Cardiac fibroblast (primary cell): ENCODE measurements at places on chromosomes 5 and 9.

DNA sequence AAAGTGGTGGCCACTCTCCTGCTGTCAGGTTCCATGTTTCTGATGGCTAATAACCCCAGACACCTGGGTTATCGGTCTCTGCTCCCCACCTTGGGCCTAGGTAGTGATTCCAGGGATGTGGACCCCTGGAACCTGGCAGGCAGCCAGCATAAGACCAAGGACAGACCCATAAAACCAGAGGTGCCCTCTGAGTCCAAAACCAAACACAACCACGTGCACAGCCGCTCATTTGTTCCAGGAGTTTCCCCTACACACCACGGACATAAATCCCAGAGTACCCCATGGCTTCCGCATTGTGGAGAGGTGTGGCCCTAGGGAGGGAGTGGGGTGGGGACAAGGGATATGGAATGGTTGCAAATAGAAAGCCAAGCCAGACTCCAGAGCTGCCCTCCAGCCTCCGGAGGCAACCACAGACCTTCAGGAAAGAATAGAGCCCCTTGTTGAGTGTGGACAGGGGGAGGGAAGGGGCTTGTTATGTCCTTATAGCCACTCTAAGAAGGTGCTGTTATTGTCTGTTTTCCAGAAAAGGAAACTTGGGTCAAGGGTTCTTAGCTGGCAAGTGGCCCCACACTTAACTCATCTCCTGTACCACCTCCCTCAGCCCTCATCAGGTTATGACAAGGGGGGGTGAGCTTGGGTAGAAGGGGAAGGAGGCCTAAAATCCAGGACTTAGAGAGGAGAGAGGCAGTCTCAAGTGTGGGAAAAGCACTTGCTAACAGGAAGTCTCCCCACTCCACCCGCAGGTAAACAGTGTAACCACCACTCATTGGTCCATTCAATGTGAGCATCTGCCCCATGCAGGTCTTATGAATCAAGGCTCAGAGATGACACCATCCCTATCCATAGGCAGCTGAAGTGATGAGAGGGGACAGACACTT is 23.6 kb upstream of the CYSTM1 start:
- DNase-seq, result no peak

- no peak for DNase-seq
Measured at GRCh38 chr9:134062461-134063087, 5.3 kb downstream of the BRD3 start.

- DNase-seq, result no peak
Measured at GRCh38 chr5:40041452-40041851, 616.7 kb upstream of the DAB2 start.

DNA sequence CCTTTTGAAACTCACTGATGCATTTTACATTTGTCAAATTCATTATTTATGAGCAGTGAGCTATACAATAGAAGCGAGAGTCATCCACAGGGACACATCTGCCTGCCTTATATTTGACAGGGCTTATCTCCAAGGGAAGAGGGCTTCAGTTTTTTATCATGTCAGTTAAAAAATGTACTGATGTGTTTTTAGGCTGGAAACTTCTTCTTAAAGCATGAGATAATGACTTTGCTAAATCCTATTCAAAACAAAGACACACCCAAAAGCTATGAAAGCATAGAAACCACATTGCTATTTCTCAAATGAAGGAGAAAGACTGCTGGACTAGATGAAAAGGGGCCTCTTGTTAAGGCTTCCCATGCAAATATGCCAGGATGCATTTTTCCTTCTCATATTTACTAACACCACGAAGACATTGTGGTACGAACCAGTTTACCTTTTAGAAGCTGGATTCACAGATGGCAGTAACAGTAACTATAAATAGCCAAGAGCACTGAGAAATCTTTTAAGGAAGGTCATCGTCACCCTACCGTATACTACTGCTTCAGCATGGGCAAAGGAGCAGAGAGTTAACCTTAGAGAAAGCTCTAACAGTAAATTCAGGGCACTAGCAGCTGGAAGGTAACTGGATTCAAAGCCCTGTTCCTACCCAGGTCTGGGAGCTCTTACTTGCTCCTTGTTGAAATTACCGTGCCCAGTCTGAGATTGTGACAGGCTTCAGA is 86.3 kb upstream of the IFNK start:
- DNase-seq, result no peak

DNA sequence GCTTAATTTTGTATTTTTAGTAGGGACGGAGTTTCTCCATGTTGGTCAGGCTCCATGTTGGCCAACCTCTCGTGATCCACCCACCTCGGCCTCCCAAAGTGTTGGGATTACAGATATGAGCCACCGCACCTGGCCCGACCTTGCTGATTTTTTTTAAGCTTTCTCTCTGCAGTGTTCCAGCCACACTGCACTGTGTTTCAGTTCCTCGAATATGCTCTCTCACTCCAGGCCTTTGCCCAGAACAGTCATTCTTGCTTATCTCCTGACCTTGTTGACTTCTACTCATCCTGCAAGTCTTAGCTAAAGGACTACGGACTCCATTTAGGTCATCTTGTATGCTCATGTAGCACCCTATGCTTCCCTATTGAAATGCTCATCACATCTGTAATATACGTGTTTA is 3.3 kb downstream of the SNAPC3 start:
- no peak for DNase-seq

DNA sequence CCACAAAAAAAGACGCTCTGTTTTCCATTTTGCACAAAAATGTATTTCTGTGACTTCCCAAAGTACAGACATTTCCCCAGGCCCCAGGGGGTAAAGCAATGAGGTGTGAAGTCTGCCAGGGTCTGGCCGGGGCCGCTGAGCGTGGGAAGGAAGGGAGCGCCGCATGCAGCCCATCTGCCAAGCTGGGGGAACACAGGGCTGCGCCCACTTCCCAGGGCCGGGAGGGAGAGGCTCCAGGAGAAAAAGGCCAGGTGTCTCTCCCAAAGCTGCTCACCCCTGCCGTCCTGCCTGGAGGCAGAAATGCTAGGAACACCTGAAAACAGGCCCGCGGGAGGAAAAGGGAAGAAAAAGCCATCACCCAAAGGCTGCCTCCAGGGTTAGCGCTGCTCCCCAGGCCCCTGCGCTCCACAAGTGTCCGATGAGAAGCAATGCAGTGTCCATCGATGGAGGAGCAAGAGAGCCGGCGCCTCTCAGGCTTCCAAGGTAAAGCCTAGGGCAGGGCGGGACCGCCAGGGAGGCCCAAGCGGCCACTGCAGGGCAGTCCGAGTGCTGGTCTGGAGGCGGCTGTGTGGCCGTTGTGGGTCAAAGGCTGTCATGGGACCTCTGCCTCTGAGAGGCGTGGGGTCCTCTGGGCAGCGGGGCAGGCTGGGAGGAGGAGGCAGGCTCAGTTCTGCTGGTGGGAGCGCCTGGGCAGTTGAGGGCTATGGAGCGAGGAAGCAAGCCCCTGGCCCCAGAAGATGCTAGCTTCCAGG is 6.0 kb upstream of the ZDHHC12 start:
- DNase-seq, result no peak

DNA sequence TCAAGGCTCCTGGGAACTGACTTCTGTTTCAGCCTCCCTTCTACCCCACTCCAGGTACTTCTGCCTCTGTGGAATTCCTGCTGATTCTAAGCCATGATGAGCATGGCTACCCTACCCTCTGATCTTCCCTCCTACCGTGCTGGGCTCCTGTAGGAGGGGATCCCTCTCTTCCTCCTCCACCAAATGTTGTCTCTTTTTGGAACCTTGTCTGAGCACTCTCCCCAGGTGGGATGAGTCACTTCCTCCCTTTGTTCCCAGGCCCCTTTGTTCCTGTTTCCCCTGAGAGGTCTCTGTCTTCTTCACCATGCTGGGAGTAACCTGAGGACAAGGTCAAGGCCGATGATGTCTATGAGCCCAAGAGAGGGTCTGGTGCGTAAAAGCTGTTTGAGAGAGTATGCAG is 213.2 kb downstream of the GABBR2 start:
- DNase-seq, result no peak

GRCh38 chr5:28226407-28226806 is 1188.0 kb upstream of the CDH9 start:
- DNase-seq, result no peak

DNA sequence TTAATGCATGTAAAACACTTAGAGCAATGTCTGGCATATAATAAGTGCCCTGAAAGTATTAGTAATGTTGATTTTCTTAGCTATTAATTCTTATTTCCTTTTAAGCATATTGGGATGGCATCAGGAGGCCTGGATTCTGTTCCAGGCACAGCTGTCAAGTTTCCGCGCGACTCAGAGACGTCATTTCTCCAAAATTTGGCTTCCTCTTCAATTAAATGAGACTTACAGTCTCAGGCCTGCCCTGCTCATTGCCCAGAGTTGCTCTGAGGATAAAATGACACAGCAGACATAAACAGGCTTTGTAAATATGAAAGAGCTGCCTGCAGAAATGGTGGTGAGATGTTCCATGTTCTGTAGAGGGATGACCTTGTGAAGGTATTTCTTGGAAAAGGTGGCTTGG is 159.8 kb upstream of the GLRA1 start:
- no peak for DNase-seq

GRCh38 chr5:133451926-133452325 is 160.4 kb downstream of the FSTL4 start:
- no peak for DNase-seq

DNA sequence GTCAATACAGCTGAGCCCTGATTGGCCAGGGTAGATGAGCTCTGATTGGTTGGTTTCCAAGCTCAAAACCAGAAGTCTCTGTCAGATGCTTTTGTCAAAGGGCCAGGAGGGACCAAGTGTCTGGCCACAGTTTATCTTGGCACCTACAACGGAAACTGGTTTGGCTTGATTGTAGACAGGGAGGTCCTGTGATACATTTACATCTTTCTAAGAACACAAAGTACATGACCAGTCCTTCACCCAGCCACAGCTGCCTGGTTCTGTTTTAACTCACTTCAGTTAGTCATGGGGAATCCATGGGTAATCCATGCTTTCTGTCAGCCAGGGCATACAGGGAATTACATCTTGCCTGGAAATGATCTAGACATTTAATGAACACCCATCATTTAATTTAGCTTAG is 171.2 kb downstream of the SLC12A2 start:
- DNase-seq, result peak; percentile 74

GRCh38 chr5:141692919-141693725 is 11.1 kb upstream of the ARAP3 start:
- DNase-seq, result no peak

GRCh38 chr9:105912863-105913516 is 218.6 kb downstream of the TMEM38B start:
- no peak for DNase-seq

- DNase-seq, result no peak
Measured at GRCh38 chr9:91101611-91102168, 260.0 kb downstream of the AUH start.

- DNase-seq, result no peak
Measured at GRCh38 chr9:124858330-124859046, 3.3 kb downstream of the RPL35 start.

DNA sequence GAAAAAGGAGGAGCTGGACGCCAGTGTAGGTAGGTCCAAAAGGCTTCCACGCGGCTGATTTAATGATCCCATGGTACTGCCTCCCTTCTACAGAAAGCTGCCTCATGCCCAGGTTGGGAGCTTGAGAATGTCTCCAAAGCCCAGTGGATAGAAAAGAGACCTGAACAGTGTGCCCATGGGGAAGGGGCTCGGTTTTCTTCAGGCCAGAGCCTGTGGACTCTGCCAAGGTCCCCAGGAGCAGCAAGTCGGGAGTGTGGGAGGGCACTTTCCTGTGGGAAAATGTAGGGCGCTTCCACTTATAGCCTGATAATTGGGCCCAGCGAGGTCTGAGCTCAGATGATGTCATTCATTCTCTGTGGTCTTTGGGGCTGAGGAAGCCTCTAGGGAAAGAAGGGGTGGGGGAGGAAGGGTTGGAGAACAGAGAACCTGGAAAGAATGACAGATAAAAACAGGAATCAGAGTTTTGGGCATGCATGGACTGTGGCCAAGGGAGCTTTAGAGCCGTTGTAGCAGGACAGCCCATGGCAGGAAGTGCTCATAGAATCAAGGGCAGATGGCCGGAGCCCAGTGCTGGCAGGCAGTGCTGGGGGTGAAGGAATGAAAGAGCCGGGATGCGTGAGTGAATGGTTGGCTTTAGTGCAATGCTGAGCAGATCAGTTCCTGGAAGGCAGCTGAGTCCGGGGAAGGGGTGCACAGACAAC is 42.5 kb upstream of the SH3PXD2B start:
- peak; percentile 58 for DNase-seq

DNA sequence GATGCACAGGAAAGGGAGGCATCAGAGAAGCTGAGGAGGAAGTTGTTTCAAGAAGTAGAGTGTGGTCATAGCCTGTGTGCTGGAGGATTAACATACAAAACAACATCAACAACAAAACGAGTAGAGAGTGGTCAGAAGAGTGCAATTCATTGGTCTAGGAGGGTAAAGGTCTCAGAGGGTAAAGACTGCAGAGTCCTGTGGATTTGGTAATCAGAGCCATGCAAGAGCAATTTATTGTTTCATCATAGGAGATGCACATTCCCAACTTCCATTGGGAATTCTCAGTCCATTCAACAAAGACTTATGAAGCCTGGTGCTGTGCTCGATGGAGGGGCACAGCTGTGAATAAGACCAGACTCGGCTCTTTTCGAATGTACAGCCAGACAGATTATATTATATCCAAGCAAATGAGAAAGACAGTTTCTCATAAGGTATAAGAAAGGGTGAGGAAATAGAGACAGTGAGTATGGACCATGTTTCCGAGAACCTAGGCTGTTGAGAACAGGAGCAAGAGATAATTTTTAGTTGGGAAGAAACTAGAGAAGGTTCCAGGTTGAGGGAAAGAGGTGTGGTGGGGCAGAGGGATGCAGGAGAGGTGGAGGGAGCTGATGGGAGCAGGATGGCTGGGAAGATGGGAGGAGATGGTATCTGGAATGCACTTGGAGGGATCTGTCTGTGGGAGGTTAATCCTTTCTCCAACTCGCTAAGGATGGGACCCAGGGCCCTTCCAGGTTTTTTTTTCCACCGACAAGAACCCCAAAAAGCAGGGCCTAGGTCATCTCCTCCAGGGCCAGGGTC is 7.9 kb upstream of the MYORG start:
- DNase-seq, result no peak

GRCh38 chr9:2345013-2345412 is 276.6 kb upstream of the VLDLR start:
- DNase-seq, result no peak

GRCh38 chr5:15717001-15717400 is 217.0 kb downstream of the FBXL7 start:
- peak; percentile 33 for DNase-seq

- peak; percentile 78 for DNase-seq
Measured at GRCh38 chr9:106862821-106863720, at the start of gene ZNF462. Gene ZNF462, plus strand, starts transcription at chr9:106863166. Its CDS starts 60,218 bp downstream, at chr9:106923384.

DNA sequence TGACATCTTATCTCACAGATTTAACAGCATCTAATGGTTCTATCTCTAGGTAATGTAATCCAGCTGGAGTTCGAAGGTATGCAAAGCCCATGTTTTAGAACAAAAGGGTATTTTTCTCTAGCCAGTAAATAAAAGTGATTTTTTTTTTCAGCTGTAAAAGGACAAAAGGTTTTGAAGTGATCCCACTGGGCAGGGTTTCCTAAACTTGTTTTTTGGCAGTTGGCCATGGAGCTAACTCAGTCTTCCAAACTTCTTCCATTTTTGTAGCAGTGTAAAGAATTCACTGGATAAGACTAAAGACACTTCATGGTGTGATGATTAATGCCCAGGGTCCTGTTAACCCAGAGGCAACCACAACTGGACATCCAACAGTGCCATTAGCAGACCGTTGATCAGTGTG is 63.8 kb downstream of the TMEM252 start:
- no peak for DNase-seq

- DNase-seq, result peak; percentile 95
Measured at GRCh38 chr5:138469540-138470321, 4.5 kb downstream of the EGR1 start.

GRCh38 chr9:97501177-97501971 is at the start of gene TMOD1:
Gene TMOD1, plus strand, starts transcription at chr9:97501666. Its CDS starts 22,523 bp downstream, at chr9:97524189.
- DNase-seq, result peak; percentile 34
